NCI-H1694 (cell line): ENCODE measurements at places on chromosomes 4 and X.

DNA sequence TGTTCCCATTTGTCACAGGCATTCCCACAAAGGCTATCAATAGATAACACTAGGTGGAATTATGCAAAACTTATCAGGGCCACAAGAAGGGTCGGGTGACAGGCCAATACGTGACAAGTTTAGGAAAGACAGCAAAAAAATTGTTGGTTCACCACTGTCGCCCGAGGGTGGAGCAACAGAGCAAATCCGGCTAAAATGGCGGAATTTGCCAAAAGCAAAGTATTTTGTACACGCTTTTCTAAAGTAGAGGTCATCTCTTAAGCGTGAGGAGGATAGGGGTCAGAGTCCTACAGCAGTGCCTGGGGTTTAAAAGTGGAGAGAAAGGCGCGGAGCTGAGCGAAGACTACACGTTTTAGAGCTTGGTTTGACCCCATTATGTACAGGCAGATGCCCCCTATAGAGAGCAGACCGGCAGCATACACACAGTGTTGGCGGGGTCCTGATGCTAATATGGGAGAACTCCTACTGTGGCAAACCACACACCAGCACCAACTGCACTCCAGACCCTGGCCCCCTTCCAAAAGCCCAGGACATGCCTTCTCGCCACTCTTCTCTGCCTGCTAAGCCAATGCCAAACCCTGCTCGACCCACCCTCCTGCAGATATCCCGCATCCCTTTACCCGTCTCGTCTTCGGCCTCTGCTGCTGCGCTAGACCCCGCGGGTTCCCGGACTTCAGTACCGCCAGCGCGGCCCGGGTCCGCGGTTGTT is 733 bp downstream of the CCNA2 start:
- peak; percentile 2 for DNase-seq

DNA sequence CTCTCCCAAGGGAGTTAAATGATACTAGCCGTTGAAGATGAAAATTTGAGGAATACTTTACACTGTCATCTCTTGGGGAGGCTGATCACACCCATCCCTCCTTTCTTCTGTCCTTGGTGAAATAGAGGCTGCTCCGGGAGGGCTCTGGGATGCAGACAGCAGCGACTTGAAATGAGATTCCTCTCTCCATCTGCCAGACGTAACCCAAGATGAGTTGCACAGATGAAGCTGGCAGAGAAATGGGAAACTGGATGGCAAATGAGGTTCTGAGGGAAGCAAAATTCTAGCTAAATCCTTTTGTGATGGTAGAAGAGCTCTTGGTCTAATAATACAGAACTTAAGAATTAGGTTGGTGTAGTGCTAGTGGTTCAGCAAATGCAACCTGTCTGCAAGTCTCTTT is 201.4 kb downstream of the AASDH start:
- DNase-seq: no peak

- DNase-seq: no peak
Measured at GRCh38 chrX:9467146-9467545, 2.3 kb downstream of the TBL1X start.

GRCh38 chr4:21198683-21199082 is 498.4 kb downstream of the PACRGL start:
- no peak for DNase-seq

DNA sequence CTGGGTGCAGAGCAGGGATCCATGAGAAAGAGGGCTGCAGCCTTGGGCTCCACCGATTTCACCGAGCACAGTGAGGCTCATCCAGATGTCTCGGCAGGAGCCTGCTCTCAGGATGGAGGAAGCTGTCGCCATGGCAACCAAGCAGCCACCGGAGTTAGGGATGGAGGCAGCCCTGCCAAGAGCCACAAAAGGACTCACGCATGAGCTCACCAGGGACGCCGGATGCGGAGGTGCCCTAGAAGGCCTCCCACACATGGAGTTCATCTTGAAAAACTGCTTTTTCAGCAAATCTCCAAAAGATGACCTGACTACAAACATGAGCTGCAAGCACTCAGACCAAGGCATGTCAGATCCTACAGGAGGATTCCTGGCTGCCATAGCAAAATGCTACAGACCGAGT is 90.7 kb downstream of the WFS1 start:
- no peak for DNase-seq

DNA sequence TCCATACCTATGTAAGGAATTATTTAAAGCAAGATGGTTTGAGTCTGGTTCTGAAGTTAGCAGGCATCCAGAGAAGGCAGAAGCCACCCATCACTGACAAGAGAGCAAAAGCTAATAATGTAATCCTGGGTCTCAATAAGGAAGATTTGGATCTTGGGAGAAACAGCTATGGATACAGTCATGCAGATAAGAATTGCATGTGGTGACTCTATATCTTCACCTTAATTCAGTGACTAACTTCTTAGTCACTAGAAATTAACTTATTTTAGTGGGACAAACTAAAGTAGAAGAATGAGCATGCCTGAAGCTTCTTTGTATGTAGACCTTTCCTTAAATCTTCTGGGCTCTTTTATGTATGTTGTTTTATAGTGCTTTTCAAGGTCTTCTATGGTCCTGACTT is 66.6 kb downstream of the ATP10D start:
- DNase-seq: no peak

- no peak for DNase-seq
Measured at GRCh38 chr4:17448689-17449088, 63.2 kb downstream of the QDPR start.

GRCh38 chr4:113574636-113575103 is 186.9 kb downstream of the CAMK2D start:
- DNase-seq: peak; percentile 53

- no peak for DNase-seq
Measured at GRCh38 chr4:1325681-1326635, 21.1 kb upstream of the UVSSA start.

- no peak for DNase-seq
Measured at GRCh38 chrX:23668335-23668734, 1.0 kb downstream of the PRDX4 start.

- DNase-seq: no peak
Measured at GRCh38 chrX:136166221-136166855, 19.0 kb downstream of the FHL1 start.

- no peak for DNase-seq
Measured at GRCh38 chrX:122445466-122445865, 738.6 kb upstream of the GRIA3 start.

DNA sequence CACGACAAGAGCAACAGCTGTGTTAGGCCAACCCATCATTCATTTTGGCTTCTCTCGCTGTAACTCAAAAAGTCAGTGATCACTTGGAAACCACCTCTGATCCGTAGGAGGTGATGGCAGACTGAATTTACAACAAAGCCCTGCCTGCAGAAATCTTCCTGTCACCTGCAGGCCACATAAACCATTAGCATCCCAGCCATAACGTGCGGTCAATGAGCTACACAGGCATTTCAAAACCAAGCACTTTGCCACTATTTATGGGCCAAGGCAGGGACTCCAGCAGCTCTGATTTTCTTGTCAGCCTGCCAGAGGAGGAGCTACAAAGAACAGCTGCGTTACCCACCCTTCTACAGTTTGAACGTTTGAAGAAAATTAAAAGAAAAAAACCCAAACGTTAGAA is 228.1 kb upstream of the PPARGC1A start:
- DNase-seq: no peak

- no peak for DNase-seq
Measured at GRCh38 chrX:53449632-53450031, 15.5 kb upstream of the HSD17B10 start.

DNA sequence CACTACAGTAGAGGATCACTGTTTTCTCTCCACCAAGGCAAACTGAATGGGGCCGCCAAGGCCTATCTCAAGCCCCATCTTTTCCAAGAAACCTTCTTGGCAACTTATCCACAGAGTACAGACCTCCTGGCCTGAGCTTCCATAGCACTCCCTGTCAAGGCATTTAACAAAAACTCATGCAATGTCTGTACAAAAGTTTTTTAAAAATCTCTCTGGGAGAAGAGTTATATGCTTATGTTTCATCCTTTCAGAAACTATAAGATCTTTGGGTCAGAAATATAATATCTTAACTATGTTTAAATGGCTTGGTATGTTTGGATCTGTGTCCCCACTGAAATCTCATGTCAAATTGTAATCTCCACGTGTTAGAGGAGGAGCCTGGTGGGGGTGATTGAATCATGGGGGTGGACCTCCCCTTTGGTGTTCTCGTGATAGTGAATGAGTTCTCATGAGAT is 13.6 kb downstream of the ADAMTS3 start:
- DNase-seq: no peak

- no peak for DNase-seq
Measured at GRCh38 chr4:88177983-88178625, 19.7 kb upstream of the ABCG2 start.

DNA sequence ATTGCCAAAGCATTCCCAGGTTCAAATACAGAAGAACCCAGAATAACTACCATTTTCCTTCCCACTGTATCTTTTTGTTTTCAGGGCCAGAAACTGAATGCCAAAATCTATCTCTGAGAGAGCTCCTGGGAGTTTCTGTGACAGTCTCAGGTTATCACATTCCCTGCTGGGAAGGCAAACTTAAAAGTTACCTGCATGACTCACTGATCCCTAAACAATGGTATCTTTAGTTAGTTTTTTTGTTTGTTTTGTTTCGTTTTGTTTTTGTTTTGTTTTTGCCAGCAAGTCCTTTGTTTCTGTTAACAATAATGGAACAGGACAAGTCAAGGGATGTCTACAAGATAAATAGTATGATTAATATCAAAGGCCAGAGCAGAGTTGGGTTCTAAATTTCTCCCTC is 34.3 kb downstream of the PAPSS1 start:
- DNase-seq: no peak
